ENCODE measurements at places on chromosomes 3 and 15.

- no peak for DNase-seq
Observed at GRCh38 chr15:99635794-99636193, 70.0 kb downstream of the MEF2A start.

DNA sequence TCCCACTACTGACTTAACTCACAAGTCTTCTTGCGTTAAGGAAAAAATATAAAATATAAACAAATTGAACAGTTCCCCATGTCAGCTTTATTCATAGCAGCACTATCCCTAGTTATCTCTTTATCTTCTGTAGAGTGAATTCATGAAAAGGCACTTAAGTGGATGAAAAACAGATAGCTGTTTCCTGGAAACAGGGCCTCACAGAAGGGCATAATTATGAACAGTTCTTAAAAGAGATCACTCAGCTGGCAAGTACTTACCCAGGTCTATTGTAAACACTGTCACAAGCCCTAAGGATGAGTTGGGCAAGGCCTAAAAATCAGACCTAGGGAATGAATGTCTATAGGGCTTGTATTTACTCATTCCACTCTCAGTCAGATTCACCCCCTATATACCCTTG is 10.7 kb downstream of the MB21D2 start:
- DNase-seq = no peak

GRCh38 chr3:78050276-78051065 is 1010.6 kb downstream of the ROBO2 start:
- no peak for DNase-seq

- no peak for DNase-seq
Observed at GRCh38 chr3:170725285-170725731, 139.4 kb upstream of the SLC7A14 start.

GRCh38 chr15:80776420-80777045 is 2.6 kb upstream of the CEMIP start:
- DNase-seq = no peak

DNA sequence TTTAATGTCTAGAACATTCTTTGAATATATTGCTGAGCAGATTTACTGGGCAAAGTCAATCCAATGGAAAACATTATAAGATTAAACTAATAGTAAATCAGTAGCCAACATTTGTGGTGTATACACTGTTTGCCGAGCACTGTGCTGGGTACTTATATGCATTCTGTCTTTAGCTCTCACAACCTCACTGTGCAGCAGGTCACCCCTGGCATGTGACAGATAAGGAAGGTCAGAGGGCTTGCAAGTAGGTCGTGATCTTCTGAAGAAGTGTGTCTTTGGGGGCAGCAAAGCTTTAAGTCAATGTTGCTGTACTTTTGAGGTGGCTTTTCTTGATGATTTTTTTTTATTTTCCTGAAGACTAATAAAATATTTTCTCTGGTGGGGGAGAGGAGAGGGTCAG is 62.2 kb downstream of the TCAIM start:
- no peak for DNase-seq

GRCh38 chr3:187720337-187720670 is 17.9 kb upstream of the RTP2 start:
- DNase-seq = no peak

DNA sequence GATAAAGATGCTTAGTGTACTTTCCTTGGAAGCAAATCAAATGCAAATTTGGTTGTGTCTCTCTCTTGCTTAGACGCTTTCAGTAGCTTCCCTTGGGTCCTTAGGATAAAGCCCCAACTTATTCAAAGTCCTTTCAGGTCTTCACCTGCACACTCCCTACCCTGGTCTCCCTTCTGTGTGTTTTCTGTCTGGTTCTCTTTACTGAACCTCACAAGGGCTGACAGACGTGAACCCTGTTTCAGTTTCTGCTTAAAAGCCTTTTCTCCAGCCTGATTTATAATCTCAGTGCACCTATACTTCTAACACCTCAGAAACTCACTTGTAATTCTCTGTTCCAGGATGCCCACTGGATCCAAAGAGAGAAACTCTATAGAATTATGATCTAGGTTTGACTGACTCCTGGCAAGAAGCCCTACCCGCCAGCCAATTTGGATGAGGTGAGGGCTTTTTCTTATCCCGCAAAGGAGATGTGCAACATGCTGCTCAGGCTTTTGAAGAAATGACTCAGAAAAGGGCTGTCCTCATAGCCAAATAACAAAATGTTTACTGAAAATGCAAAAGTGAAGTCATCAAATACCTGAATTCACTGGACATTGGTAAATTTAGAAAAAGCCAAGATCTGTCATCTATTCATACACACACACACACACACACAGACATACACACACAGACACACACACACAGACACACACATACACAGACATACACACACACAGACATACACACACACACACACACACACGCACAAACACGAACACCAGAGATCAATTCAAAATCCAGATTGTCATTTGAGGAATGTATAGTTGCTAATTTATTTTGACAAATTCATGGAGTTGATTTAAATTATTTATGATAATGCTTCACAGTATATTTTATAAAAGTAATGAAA is 102.4 kb upstream of the EOMES start:
- DNase-seq = no peak

GRCh38 chr15:83249030-83249343 is 35.5 kb downstream of the BNC1 start:
- no peak for DNase-seq

DNA sequence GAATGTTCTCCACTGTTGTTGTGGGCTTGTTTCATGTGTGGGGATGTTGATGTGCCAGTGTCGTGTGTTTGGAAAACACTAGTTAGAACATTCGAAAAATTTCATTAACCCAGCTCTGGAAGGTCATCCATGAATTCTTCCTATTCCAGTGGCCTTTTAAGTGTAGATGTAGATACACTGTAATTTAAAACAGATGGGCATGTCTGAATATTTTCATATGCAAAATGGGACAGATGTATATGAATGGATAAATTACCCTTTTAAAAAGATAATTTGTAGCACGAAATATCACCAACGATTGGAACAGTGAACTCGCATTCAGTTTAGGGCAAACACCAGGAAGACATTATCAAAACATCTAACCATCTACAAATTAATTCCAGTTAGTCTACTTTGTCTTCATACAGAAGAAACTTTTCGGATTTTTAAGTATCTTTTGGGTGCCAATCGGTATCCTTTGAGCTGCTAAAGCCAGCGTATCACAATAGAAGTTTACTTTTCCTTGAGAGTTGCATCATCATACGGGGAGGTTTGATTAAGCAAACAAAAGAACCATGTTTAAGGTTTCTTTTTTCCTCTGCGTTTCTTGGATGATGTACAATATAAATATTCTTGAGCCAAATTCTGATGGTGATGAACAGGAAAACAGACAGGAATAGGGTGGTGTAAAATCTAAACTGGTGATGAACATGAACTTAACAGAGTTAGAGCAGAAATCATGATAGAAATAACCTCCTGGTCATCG is 528.1 kb downstream of the FOXP1 start:
- no peak for DNase-seq

DNA sequence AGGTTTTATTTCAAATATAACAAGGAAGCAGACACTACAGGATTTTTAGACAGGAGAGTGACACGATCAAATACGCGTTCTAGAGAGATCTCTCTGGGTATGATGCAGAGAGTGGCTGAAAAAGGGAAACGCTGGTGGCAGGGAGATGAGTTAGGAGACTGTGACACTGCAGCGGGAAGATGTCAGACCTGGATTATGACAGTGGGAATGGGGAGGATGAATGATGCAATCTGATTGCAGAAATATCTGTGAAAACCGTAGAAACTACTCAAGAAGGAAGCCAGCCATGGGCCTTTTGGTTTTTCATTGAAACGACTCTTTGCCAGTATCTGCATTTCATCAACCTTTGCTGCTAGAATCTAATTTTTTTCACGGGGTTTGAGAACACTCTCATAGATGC is 157.9 kb downstream of the FAM43A start:
- DNase-seq = no peak

DNA sequence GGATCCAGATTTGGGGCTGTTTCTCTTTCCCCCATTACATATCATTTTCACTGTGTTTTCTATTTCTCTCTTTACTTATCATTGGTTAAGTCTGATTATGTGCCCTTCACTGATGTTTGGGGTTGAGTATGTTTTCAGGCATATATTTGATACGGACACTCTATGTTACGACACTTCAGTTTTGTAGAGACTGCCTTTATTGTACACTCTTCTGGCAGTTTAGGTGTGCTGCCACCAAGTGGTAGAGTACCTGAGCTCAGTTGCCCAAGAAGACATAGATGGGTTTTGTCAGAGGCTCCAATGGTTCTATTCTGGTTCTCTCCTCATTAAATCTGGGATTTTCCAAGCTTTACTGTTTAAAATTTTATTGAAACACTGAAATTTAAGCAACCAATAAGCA is 255.0 kb upstream of the ROPN1 start:
- DNase-seq = no peak

DNA sequence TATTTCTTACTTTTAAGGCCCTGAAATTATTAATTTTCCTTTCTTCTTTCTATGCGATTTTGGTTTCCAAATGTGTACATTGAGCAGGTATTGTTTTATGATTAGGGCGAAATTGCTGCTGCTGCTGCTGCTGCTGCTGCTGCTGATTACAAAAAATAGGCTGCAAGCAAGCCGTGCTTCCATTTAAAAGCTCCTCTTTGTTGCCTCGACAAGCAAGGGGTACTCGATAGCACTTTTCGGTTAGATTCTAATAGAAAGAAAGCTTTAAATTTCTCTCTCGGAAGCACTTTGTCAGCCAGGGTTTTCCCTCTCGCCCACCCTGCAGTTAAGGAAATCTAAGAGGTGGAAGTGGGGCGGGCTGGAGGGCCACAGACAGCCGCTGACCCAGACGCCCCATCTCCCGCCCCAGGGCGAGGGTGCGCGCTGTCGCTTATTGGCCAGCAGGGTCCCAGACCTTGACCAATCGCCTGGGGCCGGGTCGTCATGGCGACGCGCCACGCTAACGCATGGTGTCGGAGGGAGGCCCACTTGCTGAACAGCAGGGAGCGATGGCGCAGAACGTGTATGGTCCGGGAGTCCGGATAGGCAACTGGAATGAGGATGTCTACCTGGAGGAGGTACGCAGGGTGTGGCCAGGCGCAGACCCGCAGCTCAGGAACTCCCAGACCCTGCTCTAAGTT is at the start of gene CFAP161:
TSS of gene CFAP161 (plus strand) at position 489 of the 680 bp plus-strand sequence. CDS start at position 549, 60 bp downstream.
- DNase-seq = no peak

GRCh38 chr15:61480863-61481262 is 251.8 kb upstream of the RORA start:
- no peak for DNase-seq

DNA sequence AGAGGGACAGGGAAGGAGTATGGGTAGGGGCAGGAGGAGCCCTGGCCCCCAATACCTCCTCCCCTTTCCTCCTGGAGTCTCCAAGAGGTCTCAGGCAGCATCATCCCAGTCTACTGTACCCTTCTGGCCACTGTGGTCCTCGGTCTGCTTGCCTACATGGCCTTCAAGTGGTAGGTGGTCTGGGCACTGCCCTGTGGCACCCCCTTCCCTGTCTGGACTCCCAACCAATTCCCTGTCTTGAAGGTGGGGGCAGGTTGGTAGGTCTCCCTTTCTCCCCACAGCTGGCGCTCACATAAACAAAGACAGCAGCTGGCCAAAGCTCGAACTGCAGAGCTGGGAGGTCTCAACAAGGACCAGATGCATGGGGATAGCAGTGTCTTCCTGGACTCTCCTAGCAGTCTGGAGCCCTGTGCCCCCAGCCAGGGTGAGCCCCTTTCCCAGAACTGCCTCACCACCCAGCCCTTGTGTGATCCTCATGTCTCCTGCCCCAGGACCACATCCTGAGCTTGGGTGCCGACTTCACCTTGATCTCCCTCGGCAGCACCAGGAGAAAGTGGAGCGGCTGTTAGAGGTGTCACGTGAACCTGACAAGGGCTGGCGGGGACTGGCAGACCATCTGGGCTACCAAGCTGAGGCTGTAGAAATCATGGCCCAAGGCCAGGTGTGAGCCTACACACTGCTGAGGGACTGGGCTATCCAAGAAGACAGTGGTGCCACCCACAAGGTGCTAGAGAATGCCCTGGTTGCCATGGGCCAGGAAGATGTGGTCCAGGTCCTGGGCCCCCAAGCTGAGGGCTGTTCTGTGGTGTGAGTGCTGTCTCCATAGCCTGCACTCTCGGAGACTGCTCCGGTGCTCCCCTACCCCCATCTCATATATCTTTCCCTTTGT is 33.1 kb downstream of the NBEAL2 start:
- no peak for DNase-seq

GRCh38 chr15:69723404-69724096 is 270.9 kb downstream of the RPLP1 start:
- no peak for DNase-seq

DNA sequence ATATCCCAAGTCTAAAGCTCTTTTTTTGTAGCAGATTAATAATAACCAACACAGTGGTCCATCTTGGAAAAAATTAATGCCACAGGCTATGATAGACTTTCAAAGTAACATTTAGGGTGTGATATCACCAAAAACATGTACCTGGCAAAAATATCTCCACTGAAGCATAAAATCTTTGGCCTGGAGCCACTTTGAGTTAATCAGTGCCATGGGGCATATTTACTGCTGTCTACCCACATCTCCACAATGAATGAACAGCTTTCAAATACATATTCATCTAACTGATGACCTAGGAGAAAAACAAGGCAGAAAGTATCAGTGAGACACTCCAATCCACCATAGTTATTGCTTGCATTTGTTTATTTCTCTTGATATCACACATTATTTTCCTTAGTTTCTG is 296.0 kb upstream of the MDFIC2 start:
- DNase-seq = no peak
